ENCODE measurements at places on chromosomes 5 and 9. TPM values are rescaled to one million over a fixed set of nuclear protein-coding genes. Genes with fewer than 3 reads are reported as not detected.

Gene DOLK
- total RNA-seq: 10.0 TPM

Gene PTGES
- total RNA-seq: 7.9 TPM

Gene SPRY4
- 12.5 TPM for total RNA-seq

Gene IFNA2
- total RNA-seq: not detected

DNA sequence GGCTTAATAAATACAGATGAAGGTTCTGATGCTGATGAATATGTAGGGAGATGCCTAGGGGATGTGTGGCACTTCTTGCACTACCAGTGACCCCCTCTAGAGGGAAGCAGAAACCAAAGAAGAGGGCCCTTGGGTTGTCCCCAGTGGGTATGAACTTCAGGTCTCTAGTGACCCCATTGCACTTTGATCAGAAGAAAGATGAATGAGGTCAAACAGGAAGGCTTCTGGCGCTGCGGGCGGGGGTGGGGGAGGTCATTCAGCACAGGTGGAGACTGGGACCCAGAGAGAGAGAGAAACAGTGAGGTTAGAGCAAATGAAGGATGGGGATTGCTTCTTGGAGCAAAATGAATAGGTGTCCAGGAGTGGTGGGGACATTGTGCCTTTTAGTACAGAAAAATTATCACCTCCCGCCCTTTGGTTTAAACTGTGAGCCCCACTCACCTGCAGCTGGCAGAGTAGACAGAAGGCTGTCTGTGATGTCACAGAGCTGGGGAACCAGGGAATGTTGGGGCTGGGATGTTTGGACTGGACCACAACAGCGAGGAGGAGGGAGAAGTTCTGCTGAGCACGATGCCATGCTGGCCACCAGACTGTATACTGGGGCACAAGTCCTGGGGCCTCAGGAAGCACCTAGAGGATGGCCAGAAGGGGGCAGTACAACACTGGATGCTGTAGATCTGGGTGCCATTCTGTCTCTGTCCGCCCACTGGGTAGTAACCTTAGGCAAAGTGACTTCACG, at the start of gene TEX48:
Gene TEX48 (minus strand): TSS at position 599 of the 739 bp plus-strand sequence. CDS start 10,469 bp downstream, outside the sequence.
- DNase-seq: peak; percentile 84

DNA sequence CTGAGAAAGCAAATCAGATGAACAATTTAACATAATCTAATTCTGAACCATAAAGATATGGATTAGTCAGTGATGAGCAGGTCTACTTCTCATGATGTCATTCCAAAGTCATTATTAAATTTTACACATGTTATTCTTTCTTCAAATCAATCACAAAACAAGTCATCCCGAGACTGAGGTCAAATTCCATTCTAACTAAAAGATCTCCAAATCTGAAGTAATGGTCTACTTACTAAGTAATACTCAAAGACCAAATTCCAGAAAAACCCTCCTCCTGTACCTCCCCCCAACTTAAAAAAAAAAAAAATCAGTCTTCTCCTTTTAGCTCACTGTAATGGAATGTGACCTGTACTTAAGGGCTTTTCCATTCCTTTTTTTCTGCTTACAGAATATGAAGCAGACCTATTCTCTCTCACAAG, 4.7 kb downstream of the PFDN1 start:
- DNase-seq: no peak

- DNase-seq: no peak
Measured at GRCh38 chr9:14935106-14935751, 25.0 kb upstream of the FREM1 start.

- no peak for DNase-seq
Measured at GRCh38 chr5:149211566-149211965, 60.1 kb upstream of the AFAP1L1 start.

GRCh38 chr9:101578378-101578777, 16.4 kb downstream of the PPP3R2 start:
- no peak for DNase-seq

DNA sequence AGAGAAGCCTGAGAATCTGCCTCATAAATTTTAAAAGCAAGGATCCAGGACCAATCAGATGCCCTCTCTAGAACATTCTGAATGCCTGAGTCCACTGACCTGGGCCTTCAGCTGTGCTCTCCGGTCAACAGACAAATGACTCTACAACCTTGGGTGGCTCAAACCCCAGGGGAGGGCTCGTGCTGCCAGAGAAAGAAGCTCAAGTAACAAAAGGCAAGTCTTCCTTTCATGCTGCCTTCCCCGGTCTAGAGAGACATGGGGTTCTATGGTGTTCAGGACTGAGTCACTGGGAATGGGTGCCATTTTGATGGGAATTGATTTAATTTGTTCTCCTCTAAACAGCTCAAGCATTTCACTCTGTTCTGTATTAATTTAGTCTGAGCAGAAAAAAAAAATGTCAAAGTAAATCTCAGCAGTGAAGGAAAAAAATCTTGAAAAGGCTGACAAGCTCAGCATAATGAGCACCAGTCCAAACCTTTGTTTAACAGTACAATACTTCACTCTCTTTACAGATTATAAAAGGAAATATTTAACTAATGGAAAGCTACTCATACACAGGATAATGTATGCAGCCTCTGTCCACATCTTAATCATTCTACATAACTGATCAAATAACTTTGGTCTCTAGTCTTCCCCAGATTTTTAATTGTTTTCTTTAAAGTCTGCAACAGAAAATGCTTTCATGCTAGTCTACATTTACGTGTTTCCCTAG, 191.0 kb downstream of the GLIS3 start:
- DNase-seq: no peak
